Fibroblast of villous mesenchyme (primary cell): ENCODE measurements at places on chromosomes 2 and 18. TPM values are rescaled to one million over a fixed set of nuclear protein-coding genes. Genes with fewer than 3 reads are reported as not detected.
A peak's percentile ranks its signal among the peaks of the same experiment; 100 is the strongest.

- DNase-seq = no peak
These were observed 13.9 kb downstream of the HDAC4 start for GRCh38 chr2:239386872-239387445.

GRCh38 chr2:157747695-157748370, 119.2 kb upstream of the ACVR1C start:
- peak; percentile 68 for DNase-seq

DNA sequence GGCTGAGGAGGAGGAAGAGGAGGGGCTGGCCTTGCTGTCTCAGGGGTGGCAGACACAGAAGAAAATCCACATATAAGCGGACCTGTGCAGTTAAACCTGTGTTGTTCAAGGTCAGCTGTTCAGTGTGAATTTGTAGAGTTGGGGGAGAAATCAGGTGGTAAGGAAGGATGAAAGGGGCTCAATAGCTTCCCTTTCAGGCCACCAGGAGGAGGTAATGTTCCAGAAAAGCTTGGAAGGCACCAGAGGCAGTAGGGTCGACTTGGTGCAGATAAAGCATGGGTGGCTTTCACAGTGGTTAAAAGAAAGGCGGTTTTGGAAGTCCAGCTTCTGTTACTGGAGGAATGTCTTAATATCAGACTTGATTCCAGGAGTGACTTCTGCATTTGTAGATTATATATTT, 167.4 kb downstream of the THSD7B start:
- DNase-seq = peak; percentile 0

DNA sequence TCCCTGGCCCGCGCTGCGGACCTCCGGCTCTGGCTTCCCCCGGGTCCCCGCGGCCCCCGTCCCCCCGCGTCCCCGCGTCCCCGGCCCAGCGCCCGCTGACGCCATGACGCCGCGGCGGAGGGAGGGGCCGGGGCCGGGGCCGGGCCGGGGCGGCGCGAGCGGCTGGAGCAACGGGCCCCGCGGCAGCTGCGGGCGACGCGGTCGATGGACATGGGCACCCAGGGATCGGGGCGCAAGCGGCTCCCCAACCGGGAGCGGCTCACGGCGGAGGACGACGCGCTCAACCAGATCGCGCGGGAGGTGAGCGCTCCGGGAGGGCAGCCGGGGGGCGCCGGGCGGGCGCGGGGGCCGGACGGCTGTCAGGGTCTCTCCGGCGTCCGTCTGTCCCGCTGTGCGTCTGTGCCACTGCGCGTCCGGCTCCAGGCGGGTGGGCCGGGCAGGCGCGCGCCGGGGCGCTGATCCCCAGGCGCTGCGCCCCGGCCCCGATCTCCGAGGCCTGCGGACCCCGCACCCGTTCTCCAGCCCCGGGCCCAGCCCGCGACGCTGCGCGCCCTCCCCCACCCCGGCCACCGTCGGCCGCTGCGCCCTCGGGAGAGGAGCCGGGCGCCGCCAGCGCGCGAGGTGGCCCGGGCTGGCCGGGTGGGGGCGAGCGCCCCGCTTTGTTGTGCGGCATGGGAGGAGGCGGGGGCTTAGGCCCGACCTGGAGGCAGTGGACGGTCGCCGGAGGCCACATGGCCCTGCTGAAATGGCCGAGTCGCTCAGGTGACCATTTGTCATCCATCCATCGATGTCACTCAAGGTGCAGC, at the start of gene LRRFIP1:
Gene LRRFIP1, plus strand, starts transcription at position 147 of the 806 bp plus-strand sequence. Its CDS starts 58 bp downstream, at position 205.
- DNase-seq = peak; percentile 26

GRCh38 chr18:80259610-80260009, 12.3 kb upstream of the PARD6G start:
- DNase-seq = no peak

- no peak for DNase-seq
These were observed 829.3 kb upstream of the ID2 start for GRCh38 chr2:7852546-7852945.

DNA sequence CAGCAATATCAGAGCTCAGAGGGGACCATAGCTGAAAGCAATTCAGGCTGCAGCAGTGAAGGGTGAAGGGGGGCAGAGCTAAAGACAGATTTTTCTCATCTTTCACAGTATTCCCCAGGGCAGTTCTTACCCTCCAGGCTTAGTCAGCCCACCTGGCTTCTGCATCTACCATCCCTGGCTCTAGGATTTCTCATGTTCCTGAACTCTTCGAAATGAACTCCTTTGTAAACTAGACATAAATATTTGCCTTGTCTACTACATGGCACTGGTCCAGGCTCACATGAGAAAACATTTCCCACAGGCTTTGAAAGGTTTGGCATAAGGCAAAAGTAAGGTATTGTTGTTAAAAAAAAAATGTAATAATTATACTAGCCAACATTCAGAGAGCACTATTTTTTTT, 23.6 kb upstream of the NEB start:
- DNase-seq = no peak

GRCh38 chr2:190618030-190618429, 30.9 kb upstream of the NAB1 start:
- DNase-seq = no peak

DNA sequence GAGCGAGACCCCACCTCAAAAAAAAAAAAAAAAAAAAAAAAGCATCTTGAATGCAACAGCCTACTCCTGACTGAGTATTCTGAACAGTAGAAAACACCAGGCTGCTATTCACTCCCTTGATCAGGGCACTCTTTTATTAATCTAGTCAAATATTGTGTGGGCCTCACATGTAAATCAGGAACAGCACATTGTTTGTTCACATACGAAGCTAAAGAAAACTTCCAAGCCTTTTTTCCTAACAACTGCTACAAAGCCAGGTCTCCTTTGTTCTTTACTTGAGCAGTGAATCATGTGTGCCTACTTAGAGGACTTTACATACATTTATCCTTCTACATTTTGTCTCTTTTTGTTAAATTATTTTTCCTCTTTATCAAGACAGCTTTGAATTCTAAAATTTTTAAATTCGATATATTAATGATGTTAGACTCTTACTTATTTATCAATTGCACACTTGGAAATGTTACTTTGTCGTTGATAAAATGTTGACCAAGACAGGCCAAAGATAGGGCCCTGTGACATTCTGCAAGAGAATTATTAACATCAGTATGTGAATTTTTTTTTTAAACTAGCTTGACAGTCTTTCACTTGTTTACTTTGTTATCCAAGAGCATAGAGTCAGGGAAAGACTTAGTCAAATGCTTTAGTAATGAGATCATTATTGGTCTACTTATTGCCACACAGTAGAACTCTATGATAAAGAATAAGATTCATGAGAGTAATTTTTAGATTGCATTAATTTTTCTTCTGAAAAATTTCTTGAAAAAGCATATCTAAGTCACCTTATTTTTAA, 13.2 kb downstream of the SPATS2L start:
- DNase-seq = peak; percentile 75

DNA sequence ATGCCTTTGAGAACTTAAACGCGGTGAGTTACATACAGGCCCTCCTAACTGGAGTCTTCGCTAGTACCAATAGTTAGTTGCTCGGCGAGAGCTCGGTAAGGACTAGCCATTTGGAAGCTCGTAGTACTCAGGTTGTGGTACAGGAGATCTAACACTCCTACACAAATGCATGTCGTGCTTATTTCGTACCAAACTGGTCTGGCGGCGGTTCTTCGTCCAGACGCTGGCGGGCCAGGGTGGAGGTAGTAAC, 346 bp upstream of the VRK2 start:
- DNase-seq = no peak

Gene CFC1
- total RNA-seq = not detected in 2 replicates

Gene SNORC
- total RNA-seq = 0.86 and 0.97 TPM in 2 replicates

Gene OSR1
- 2.2 and 4.5 TPM in 2 replicates for total RNA-seq

Gene SDC1
- 68.0 and 110 TPM in 2 replicates for total RNA-seq

Gene COX7A2L
- 174 and 189 TPM in 2 replicates for total RNA-seq

Gene CDH2
- 74.7 and 89.2 TPM in 2 replicates for total RNA-seq
